SK-MEL-5 (cell line): ENCODE measurements at places on chromosomes 2 and 18. TPM values are rescaled to one million over a fixed set of nuclear protein-coding genes. Genes with fewer than 3 reads are reported as not detected.

The TMEM87B gene
- total RNA-seq = 27.4 and 29.8 TPM in 2 replicates

The SERPINB11 gene
- total RNA-seq = not detected in 2 replicates

The OR6B2 gene
- total RNA-seq = not detected in 2 replicates

The FARP2 gene
- 335 and 344 TPM in 2 replicates for total RNA-seq

The FOXI3 gene
- total RNA-seq = 0.64 and 0.66 TPM in 2 replicates

The RPRM gene
- not detected in 2 replicates for total RNA-seq

The ZNF638 gene
- 166 and 191 TPM in 2 replicates for total RNA-seq

The ACVR1C gene
- total RNA-seq = 0.69 and 0.93 TPM in 2 replicates

The MBP gene
- total RNA-seq = 57.8 and 65.2 TPM in 2 replicates

The AGAP1 gene
- total RNA-seq = 15.8 and 16.4 TPM in 2 replicates

The AGPS gene
- 51.2 and 66.6 TPM in 2 replicates for total RNA-seq

The CD8A gene
- total RNA-seq = 0.13 and 0.18 TPM in 2 replicates

DNA sequence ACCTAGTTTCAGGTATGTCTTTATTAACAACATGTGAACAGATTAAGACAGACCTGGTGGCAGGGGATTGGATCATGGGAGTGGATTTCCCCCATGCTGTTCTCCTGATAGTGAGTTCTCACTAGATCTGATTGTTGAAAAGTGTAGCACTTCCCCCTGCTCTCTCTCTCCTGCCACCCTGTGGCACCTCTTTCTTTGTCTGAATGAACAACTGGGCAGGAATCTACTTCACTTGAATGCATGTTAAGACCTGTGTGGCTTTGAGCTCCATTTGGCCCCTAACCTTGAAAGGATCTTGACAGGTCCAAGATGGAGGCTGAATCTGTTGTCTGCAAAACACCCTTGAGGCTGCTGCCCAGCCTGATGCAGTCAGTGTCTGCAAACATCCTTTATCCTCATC is 194.4 kb downstream of the RNF144A start:
- DNase-seq = peak; percentile 27

GRCh38 chr2:27911458-27912210 is 21.1 kb downstream of the BABAM2 start:
- DNase-seq = peak; percentile 80

- DNase-seq = no peak
Observed at GRCh38 chr2:184031402-184032147, 566.8 kb upstream of the ZNF804A start.

DNA sequence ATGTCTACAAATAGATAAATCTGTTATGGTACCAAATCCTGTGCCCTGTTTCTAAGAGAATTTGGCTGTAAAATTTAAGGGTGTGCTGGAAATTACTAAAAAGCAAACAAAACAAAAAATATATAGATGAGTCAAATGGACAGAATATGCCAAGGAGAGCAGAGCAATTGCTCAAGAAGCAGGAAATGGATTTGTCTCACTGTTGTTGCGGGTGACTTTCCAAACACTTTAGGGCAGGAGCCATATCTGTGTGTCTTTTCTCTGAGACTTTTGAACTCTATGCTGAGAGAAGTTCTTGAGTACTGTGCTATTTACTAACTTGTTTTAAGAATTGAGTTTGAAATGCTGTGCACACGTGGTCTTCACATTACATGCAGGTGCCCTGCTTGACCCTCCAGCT is 221.7 kb downstream of the PHLPP1 start:
- no peak for DNase-seq

- peak; percentile 57 for DNase-seq
Observed at GRCh38 chr2:152468899-152469692, 134.1 kb downstream of the FMNL2 start.

- no peak for DNase-seq
Observed at GRCh38 chr2:209817844-209818271, 46.2 kb downstream of the UNC80 start.

- no peak for DNase-seq
Observed at GRCh38 chr18:63924551-63924950, 16.8 kb downstream of the SERPINB10 start.

GRCh38 chr2:134002391-134002790 is 251.5 kb upstream of the MGAT5 start:
- no peak for DNase-seq

DNA sequence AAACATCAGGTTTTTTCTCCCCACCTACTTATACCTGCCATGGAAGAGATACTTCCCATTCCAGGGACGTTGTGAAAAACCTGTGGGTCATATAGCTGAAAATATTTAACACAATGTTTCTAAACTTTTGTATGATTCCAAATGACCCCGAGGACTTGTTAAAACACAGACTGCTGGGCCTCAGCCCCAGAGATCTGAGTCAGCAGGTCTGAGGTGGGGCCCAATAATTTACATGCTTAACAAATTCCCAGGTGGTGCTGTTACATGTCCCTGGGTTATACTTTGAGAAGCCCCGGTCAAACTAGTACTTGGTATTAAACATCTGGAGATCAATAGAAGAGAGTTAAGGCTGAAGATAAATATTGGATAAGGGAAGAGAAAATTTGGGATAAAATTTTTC is 71.4 kb upstream of the FRZB start:
- no peak for DNase-seq

GRCh38 chr2:73282924-73283544 is 1.2 kb downstream of the FBXO41 start:
- no peak for DNase-seq

DNA sequence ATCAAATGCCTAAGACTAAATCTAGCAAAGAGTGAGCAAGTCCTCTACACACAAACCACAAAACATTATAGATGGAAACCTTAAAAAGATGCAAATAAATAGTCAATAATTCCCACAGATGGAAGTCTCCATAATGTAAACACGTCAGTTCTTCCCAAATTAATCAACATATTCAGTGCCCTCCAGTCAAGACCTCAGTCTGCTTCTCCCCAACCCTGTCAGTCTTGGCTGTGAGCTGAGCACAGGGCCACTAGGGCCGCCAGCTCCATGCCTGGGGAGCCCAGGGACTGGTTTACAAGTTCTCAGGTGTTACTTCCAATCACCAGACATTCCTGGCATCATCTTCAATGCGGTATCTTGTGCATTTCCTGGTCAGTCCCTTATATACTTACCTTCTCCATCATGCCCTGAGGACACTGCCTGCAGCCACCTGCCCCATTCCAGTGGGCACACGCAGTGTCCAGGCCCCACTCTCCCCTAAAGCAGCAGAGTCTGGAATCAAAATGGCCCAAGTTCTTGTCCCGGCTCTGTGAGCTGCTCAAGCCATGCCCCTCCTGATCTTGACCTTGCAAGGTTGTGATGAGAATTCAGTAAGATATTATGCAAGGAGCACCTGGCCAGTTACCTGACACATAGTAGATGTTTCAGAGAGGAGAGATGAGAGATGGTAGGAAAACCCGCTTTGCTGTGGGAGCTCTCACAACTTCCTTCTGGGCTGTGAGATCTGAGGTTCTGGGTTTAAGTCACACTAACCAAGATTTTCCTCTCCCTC is 207.9 kb upstream of the RAB6C start:
- DNase-seq = no peak

GRCh38 chr18:38602341-38602740 is 1036.7 kb upstream of the CELF4 start:
- no peak for DNase-seq

DNA sequence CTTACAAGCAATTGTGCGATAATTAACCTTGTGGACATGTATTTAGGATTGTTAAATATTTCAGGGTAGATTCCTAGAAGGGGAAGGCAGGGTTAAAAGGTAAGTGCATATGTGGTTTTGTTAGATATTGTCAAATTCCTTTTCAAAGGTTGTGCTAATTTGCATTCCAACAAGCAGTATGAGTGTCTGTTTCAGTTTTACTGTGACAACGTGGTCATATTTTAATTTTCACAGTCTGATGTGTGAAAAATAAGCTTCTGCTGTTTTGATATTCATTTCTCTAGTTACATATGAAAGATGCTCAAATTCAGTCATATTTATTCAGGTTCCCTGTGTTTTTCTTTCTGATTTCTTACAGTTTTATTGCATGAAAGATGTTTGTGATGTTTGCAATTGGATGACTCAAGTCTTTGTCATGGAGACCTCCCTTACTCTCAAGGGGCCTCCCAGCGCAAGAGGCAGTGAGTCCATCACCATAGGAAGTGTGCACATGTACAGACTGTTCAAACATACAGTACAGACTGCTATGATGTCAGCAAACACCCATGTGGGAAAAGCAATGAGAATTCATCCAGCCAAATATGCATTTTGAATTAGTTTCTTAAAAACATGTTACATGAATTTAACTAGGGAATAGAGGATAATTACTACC is 310.8 kb downstream of the GALR1 start:
- DNase-seq = no peak

- DNase-seq = no peak
Observed at GRCh38 chr2:105836341-105836740, 91.6 kb downstream of the NCK2 start.

GRCh38 chr2:216389570-216389969 is 17.3 kb upstream of the MARCHF4 start:
- no peak for DNase-seq

- DNase-seq = no peak
Observed at GRCh38 chr2:223835701-223836532, 1.5 kb downstream of the AP1S3 start.

- peak; percentile 68 for DNase-seq
Observed at GRCh38 chr2:202064171-202064880, 8.7 kb upstream of the KIAA2012 start.

- DNase-seq = peak; percentile 66
Observed at GRCh38 chr2:57842531-57842930, 204.1 kb upstream of the VRK2 start.
